Brain pericyte (primary cell): ENCODE measurements at places on chromosomes 4 and X.
A peak's percentile ranks its signal among the peaks of the same experiment; 100 is the strongest.

DNA sequence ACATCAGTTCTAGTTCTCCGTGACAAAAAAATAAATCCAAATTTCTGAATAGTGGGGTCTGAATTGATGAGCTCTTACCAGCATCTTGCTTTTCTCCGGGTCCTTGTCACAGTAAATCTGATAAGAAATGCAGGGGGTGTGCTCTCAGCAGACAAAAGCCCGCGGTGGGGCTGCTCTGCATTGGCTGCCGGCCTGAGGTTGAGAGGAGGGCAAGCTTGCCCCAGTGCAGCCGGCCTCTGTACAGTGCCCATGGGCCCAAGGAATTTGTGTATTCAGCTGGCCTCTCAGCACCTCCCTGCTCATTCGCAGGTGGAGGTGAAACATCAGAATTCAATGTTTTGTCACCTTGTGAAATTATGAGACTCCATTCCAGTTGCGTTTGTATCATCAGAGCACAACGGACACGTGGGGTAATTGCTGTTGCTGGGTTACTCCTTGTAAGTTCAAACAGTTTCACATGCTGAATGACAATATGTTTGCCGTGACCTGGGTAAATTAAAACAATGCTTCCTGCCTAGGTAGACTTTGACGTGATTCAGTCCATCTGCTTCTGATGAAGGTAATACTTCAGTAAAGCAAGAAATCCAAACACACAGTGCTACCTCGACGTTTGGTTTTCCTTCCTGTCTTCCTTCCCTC is 596.4 kb downstream of the MID1IP1 start:
- DNase-seq = no peak

DNA sequence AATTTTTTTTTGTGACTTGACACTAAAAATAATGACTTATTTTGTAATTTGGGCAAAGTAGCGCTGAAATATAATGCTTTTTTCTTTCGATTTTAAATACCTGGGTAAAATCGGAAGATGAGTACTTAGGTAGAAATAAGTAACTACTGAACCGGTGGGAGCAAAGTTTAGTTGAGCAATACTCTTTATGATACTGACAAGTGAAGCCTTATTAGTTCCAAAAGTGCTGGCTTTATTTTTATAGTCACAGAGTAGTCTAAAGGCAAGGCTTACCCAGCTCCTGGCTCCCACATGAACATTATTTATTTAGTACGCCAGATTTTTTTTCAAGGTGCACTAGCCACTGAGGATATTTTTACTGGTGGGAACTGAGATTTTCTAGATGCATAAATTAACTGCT is 14.4 kb upstream of the TRPC5OS start:
- no peak for DNase-seq

DNA sequence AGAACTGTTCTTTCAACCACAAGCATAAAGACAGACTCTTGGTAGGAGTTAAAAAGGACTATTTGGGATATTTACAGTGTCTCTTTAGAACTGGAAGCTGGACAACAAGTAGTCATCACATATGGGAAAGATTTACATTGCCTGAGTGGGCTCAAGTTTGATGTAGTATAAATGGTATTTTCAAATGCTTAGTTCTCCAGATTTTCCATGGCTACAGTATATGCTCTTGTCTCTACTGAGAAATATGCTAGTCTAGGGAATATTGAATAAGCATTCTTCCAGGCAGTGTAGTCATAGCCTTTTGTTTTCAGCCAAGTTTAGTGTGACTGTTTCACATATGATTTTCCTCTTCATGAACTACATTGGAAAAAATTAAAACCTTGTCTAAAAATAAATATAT is 315.6 kb downstream of the ARHGAP24 start:
- no peak for DNase-seq

GRCh38 chr4:6937754-6938153 is 28.1 kb downstream of the TBC1D14 start:
- no peak for DNase-seq

DNA sequence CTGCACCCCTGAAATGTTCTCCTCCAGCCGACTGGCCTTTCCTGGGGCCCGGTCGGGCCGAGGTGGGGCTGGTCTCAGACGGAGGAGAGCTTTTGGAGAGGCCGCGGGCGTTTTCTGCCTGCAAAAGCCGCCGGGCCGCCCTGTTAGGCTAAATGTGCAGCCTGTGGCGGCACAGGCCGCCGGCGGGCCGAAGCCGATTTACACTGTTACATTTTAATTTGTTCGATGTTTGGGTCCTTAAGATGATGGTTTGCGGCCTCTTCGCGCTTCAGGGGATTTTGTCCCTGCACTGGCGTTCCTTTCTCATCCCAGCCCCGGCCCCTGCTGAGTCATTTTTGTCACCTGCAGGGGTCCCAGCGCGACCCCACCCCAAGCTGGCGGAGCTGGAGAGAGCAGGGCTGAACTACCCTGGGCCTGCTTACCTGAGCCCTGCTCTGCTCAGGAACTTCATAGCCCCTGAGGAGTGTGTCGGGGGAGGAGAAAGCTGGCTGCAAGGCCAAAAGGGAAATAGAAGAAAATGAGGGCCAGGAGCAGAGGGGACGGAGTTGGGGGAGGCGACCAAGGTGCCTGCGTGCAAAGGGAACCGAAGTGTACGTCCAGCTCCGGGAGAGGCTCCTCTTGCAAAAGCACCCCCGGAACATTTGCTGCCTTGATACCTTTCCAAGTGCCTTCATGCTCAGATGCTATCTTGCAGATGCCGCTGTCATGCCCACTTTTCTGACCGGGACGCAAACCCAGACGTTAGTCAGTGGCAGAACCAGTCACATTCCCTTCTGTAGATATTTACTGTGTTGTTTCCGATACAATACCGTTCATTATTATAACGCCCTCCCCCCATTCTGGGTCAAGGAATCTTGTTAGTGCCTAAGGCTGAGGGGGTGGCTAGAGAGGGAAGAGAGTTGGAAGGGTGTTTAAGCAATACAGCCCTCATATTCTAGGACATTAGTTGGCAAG is 977 bp upstream of the RBBP7 start:
- DNase-seq = no peak

DNA sequence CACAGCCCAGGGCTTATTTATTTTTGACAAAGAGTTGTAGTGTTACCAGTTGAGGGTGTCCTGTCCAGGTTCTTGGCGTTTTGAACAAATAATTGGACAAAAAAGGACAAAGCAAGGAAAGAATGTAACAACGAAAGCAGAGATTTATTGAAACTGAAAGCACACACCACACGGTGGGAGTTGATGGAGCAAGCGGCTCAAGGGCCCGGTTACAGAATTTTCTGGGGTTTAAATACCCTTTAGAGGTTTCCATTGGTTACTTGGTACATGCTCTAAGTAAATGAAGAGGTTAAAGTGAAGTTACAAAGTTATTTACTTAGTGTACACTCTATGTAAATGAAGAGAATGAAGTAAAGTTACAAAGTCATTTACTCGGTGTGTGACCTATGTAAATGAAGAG is 27.8 kb upstream of the OPHN1 start:
- DNase-seq = no peak

DNA sequence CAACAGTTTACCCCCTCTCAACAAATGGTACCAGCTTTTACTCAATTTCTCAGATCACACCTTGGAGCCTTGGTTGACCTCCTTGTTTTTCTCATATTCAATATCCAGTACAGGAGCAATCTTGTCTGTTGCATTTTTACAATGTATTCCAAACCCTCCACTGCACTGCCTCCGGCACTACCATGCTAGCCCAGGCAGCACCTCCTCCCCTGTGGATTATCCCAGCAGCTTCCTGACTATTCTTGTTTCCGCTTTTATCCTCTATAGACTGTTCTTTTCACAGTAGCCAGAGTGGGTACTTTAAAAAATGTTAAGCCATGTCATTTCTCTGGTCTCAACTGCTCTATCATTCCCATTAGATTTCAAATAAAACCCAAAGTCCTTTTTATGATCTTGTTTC is 253.4 kb upstream of the GPRIN3 start:
- DNase-seq = no peak

- DNase-seq = peak; percentile 43
These were observed 49.6 kb downstream of the LNX1 start for GRCh38 chr4:53541577-53542206.

DNA sequence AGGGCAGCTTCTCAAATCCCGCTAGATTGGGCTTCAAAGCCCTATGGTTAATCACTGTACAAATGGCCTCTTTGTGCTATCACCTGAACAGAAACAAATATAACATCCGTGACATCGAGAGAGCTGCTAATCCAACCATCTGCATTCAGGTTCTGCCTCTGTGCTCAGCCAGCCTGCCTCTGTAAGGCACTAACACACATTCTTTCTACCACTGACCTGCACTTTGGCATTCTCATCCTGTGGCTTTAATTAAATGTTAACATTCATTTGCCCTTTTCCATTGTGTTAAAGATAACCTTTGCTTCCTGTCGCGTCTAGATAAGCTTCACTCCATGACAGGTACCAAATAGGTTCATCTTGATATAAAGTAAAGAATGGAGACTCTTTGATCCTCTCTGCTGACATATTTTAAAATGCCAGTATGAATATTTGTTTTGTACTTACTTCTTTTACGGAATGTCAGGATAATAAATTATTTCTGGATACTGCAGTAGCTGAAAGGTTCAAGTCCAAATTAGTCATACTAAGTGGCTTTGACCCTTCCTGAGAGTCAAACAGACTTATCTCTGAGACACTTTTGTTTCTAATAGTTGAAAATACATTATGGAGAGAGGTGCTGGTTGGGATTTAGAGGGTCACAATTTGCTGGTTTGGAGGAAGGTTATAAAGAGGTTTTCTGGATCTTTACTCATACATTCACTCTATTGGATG is 505.7 kb downstream of the PACRGL start:
- DNase-seq = no peak

- no peak for DNase-seq
These were observed 199.3 kb downstream of the BMPR1B start for GRCh38 chr4:94957030-94957429.

- no peak for DNase-seq
These were observed 256.9 kb downstream of the PARM1 start for GRCh38 chr4:75189711-75190335.

DNA sequence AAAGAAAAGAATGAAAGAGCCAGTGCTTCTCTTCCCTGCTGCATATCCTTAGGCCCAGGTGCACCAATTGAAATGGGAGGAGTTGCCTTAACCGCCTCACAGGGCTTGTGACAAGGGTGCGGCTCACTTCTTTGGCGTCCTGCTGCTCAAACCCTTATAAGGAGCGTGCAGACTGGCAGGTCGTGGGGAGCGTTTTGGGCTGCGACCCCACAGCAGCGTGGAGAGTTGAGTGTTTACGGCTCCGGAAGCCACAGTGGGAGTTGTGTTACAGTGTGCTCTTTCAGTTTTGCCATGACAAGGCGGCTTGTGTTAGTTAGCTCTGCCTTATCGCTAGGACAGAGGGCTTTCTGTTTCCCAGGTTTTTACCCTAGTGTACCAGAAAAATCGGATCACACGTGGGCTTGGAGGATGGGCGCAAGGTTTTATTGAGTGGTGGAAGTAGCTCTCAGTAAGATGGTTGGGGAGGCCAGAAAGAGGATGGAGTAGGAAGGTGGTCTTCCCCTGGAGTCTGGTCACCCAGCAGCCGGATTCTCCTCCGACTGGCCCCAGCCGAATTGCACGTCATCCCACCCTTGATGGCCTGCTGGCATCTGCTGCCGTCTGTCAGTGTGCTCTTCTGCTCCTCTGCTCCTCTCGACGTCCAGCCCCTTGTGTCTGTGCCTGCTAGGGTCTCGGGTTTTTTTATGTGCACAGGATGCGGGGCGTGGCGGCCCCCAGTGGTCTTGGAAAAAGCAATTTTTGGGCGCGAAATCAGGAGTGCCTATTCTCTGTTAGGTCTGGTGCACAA is 718.9 kb downstream of the ARAP2 start:
- no peak for DNase-seq

DNA sequence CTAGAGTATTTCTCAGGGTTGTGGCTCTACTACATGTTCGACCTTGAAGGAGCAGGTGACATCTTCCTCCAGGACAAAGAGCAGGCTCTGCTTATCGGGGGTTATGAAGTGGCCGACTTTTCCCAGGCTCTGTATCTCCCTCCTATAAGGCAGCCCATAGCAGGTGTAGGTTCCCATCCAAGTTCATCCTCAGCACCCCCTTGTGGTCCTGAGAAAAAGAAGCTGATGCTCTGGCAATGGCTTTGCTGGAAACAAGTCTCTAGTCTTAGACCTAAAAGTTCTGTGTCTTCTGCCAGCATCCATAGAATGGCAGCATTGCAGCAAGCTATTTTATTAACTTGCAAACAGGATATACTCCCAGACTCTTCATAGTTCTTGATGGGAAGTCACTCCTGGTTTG is 836.6 kb upstream of the PRKX start:
- no peak for DNase-seq

GRCh38 chr4:6192245-6192644 is 8.1 kb downstream of the JAKMIP1 start:
- DNase-seq = no peak

DNA sequence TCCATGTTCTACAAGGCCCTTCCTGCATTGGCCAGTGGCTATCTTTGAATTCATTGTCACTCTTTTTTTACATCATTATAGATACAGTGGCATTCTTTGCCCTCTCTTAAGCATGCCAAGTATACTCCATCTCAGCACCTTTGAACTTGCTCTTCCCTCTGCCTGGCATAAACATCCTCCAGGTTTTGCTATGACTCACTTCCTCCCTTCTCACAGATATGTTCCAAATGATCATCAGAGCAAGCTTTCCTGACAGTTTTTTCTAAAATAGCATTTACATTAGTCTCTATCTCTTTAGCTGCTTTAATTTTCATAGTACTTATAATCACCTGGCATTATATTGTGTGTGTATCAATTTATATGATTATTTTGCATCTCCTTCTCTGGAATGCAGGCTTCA is 553.3 kb upstream of the MAGEB2 start:
- no peak for DNase-seq

DNA sequence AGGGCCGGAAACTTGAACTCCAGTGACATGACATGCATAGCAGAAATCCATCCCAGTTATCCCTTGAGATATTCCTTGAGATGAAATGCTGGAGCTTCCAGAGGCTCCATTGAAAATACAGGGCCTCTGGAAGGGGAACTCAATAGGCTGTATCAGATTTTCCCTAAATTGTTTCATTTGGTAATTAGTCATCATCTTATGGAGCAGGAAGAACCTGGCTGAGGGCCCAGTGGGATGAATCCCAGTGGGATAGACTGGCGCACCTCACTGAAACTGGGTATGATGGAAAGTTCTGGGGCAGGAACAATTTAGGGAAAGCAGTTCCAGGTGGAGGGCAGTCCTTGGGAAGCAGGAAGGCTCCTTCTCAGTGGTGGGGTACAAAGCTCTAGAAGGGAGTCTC is 307.8 kb upstream of the DIPK2B start:
- DNase-seq = no peak

DNA sequence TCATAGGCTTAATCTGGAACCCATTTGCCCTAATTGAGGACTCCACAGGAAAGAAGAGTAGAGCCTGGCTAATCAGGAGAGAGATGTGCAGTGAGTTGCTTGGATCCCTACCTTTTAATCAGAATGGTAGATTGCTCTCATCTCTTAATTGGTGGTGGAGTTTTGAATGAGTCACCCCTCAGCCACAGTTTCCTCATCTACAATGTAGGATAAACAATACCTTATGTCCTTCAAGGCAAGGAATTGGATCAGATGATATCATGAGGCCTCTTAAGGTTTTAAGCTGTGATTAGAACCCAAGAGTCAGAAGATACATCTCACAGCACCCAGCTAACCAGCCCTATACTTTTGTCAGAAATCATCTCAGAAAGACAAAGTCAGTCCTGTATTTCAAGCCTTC is 39.1 kb downstream of the PDGFRA start:
- DNase-seq = no peak

- DNase-seq = no peak
These were observed 116.1 kb downstream of the SHROOM3 start for GRCh38 chr4:76550966-76551780.
